ENCODE measurements at places on chromosomes 7 and 10.

GRCh38 chr7:94655126-94655847, 646 bp downstream of the SGCE start:
- DNase-seq: no peak

- no peak for DNase-seq
These were observed 24.4 kb downstream of the MRPS33 start for GRCh38 chr7:140990193-140990962.

DNA sequence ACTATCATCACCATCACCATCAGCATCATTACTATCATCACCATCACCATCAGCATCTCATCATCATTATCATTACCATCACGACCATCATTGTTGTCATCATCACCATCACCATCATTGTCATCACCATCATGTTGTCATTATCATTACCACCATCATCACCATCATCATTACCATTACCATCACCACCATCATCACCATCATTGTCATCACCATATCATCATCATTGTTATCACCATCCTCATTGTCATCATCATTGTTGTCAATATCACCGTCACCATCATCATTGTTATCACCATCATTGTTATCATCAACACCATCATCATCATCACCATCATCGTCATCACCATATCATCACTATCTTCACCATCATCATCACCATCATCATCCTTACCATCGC, 124.3 kb downstream of the PTPRN2 start:
- no peak for DNase-seq

GRCh38 chr7:44650772-44651171, 44.3 kb downstream of the OGDH start:
- no peak for DNase-seq

DNA sequence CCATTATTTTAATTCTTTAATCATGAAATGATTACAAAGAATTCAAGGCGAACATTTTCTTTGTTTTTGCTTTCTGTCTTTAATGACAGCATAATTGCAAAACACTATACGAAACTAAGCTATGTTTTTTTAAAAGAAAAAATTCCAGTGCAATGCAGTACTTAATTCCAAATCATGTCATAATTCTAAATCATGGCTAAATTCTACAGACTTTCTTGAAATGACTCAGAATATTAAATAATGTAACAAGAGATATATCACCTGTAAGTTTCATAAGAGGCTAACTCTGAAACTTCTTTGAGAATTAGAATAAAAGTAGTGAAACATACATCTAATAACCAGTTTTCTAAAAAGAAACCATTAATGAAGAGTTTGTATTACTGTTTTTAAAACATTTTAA, 671.6 kb downstream of the PARD3 start:
- DNase-seq: no peak

GRCh38 chr10:101575580-101576210, 12.4 kb downstream of the POLL start:
- DNase-seq: no peak

GRCh38 chr10:25508112-25508815, 333.5 kb downstream of the GPR158 start:
- no peak for DNase-seq

DNA sequence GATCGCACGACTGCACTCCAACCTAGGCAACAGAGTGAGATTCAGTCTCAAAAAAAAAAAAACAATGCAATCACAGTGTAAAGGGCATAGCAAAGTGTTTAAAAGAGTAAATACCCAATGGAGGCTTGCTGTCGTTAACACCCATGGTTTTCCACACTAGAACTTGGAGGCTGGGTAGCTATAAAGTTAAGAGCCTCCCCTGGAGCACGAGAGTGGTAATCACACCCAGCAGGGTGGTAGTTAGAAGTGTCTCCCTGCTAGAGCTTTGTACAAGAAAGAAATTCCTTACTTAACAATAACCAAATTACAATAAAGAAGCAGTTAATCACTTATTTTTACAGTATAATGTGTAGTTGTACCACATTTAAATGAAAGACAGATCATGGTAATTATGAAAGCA, 1078.9 kb downstream of the NRG3 start:
- DNase-seq: no peak

DNA sequence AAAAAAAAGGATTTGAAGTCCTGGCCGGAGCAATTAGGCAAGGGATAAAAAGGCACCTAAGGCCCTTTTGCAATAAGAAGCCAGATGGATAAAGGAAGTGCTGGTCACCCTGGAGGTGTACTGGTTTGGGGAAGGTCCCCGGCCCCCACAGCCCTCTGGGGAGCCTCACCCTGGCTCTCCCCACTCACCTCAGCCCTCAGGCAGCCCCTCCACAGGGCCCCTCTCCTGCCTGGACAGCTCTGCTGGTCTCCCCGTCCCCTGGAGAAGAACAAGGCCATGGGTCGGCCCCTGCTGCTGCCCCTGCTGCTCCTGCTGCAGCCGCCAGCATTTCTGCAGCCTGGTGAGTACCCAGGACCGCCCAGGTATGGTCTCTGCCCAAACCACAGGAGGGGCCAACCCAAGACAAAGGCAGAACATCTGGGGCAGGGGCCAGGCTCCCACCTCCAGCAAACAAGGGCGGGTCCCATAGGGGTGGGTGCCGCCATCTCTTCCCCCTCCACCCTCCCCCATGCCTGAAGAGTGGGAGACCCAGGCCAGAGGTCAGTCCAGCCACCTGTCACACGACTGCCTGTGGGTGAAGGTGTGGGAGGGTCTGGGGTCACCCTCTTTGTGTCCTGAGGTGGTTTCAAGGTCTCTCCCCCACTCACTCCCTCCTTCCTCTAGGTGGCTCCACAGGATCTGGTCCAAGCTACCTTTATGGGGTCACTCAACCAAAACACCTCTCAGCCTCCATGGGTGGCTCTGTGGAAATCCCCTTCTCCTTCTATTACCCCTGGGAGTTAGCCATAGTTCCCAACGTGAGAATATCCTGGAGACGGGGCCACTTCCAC, at the start of gene PILRB:
PILRB (plus strand) TSS at position 91 of the 830 bp plus-strand sequence; CDS start at position 277, 186 bp downstream.
- no peak for DNase-seq

DNA sequence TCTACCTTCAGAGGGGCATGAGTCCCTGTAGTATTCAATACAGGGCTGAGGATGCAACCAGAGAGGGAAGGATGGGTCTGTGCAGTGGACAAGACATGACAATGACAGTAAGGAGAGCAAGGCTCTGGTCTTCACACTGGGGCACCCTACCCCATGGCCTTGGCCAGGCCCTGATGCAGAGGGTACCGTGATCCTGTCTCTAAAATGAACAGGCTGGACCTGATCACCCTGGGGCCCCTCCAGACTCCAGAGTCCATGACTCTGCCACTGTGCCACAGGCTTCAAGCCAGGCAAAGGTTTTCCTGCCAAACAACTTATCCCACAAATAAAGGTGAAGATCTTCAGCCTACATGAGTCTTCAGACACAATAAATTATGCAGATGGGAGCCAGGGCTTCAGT, 4.9 kb downstream of the MAT1A start:
- DNase-seq: no peak

- DNase-seq: no peak
These were observed 260.3 kb upstream of the FERD3L start for GRCh38 chr7:19405541-19405940.

Data from stimulated activated naive B cell treated with anti-CD40 and anti-IgM and Interleukin-4, amounts not matched to agents 10 μg/mL and 1 μg/mL and 100 μg/mL, for 72 hours (primary cell).